A549 treated with ZK216348 at 1 μM for 4 hours (cell line): ENCODE measurements at places on chromosomes 6 and 20. TPM values are rescaled to one million over a fixed set of nuclear protein-coding genes. Genes with fewer than 3 reads are reported as not detected.

The HCRTR2 gene
- not detected in 5 replicates for total RNA-seq

The F13A1 gene
- total RNA-seq, result not detected in 5 replicates

The FAM217A gene
- total RNA-seq, result not detected in 5 replicates

The GABRR1 gene
- total RNA-seq, result not detected in 5 replicates

The ORC3 gene
- total RNA-seq, result 13.9 to 22.5 TPM (median 16.1 TPM) in 5 replicates

The PDYN gene
- total RNA-seq, result not detected in 5 replicates
